ENCODE measurements at places on chromosomes 5 and 9.

- DNase-seq, result no peak
Observed at GRCh38 chr5:136025900-136026299, 2.9 kb upstream of the TGFBI start.

DNA sequence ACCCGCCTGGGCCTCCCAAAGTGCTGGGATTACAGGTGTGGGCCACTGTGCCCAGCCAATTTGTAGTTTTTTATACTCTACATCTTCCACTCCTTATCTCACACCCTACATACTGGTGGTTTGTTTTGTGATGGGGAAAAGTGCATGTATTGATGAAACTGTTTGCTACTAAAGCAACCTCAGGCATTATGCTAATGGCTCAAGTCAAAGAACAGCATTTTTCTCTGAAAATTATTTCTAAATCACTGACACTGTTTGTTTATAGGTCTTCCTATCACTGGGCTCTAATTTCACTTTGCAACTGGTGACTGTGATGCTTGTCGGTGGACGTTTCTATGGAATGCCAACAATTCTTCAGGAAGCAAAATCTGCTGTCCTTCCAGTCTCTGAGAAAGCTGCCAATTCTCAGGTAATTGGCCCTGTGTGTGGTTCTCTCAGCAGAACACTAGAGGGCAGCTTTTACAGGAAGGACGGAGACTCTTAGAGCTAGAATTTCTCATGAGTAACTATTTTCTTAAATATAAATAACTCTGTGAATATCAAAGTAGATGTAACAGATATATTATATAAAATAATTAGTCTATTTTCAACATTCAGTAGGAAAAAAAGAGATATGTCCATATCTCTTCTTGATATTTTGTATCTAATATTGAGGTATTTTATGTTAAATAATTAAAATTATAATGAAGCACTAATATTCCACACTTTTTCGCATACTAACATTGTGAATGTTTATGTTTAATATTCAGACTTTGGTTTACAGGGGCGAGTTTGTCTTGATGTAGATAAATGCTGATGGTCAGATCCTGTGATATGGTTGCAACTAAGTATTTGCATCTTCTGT is 244.1 kb downstream of the ADGRV1 start:
- no peak for DNase-seq

DNA sequence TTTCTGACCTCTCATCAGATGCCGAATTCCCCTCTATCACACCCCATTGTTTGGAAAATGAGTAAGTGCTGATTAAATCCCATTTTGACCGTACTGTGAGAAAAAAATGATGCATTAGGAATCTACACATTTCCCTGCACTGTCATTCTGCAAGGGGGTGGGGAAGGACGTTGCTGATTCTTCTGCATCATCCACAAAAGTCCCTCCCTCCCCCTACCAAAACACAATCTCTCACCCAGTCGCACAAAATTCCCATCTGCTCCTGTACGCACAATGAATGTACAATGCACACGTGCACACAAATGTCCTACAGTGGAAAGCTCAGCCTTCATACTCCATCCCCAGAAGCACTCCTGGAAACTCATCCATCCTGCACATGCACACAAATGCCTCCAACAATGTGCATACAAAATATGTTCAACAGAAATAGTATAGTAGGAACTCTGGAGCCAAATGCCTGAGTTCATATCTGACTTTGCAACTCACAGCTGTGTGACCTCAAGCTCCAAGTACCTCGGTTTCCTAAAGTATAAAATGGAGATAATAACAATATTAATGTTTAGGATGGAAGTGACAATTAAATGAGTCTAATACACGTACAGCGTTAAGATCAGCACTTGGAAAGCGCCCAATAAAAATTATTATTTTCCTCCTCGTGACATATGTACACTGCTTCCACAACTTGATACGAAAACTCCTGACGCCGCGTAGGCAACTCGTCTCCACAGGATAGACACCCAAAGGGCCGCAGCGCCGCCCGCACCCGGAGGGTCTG is 809 bp downstream of the TNIP1 start:
- DNase-seq, result no peak

DNA sequence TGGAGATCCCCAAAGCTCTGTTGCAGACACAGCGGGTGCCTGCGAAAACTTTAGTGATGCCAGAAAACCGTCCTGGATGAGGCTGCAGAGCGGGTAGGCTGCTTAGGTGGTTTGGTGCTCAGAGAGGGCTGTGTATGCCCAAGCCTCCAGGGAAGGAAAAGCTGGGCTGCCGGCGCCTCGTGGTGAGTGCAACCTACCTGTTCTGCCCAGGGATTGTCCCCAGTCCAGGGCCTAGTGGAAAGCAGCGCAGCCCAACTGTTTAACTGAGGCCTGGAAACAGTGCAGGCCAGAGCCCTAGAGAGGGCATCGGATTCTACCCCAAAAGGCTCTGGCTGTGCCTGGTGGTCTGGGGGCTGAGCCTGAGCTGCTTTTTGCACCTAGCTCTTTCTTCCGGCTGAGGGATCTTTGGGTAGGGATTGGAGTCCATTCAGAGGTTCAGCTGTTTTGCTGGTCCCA is 2.8 kb downstream of the LMX1B start:
- peak; percentile 16 for DNase-seq

DNA sequence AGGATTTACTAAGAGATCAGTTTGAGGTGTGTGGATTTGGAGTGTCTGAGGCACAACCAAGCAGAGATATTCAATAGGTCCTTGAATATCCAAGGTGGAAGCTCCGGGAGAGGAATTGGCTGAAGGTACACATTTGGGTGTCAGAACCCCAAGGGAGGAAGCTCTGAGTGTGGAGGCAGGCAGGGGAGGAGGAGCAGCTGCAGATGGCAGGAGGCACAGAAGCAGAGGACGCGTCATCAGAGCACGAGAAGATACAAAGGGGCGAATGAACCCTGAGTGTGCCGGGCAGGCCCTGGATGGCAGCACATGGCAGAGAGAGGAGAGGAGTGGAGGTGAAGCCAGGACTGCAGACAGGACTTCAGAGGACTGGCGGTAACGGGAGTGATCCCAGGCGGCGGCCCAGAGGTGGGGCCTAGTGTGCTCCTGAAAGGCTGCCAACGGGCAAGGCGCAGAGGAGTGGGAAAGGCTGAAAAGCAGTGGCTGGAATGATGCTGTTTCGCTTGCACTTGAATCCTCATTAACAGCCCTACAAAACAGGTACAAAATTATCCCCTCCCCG is 179.8 kb downstream of the FANCC start:
- DNase-seq, result no peak

DNA sequence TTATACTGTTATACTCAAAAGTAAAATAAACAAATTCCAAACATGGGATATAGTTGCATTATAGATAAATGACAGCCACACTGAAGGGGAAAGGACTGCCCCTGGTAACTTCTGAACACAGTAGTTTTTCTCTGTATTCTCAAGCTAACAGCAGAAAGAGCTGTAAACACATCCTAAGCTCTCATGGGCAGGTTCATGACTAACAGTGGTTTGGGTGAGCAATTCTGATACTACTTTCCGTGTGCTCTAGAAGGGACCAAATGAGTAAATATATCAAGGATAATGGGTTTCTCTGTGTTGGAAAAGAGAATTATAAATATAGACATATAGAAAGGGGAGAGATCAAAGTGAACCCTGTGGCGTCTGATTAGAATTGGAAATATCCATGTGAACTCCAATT is 2.2 kb upstream of the LCN6 start:
- DNase-seq, result no peak

DNA sequence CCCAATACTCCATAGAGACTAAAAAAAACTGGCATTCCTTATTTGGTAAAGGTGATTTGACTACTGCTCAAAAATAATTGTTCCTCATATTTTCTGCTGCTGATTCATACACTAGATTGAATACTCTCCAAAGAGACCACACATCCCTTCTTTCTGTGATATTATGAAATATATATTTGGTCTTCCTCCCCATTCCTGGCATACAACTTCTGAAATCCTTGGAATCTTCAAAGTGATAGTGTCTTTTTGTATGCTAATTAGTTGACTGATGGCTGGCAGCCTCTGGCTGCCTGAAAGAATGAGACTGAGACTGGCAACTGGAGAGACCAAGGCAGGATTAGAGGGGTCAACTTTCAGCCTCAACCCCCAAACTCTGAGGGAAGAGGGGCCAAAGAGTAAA is 348.0 kb upstream of the RFX3 start:
- DNase-seq, result no peak

- DNase-seq, result no peak
Observed at GRCh38 chr9:103669296-103669695, 424.8 kb upstream of the SMC2 start.

DNA sequence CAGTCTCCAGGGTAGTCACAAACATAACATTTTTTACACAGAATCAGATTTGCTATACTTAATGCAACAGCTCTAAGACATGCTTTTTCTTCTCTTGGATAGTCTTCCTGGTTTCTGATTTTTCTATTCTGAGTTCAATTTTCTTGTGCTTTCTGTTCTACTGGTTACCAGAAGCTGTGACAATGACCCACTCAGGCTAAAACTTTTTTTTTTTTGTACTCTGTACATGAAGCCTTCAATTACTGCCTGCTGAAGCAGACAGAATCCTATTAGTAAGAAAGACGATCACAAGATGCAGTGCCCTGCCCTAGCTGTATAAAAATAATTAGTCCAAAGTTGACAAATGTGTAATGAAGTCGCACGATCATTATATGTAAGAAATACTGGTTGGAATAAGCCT is 231.1 kb upstream of the TBCA start:
- no peak for DNase-seq

DNA sequence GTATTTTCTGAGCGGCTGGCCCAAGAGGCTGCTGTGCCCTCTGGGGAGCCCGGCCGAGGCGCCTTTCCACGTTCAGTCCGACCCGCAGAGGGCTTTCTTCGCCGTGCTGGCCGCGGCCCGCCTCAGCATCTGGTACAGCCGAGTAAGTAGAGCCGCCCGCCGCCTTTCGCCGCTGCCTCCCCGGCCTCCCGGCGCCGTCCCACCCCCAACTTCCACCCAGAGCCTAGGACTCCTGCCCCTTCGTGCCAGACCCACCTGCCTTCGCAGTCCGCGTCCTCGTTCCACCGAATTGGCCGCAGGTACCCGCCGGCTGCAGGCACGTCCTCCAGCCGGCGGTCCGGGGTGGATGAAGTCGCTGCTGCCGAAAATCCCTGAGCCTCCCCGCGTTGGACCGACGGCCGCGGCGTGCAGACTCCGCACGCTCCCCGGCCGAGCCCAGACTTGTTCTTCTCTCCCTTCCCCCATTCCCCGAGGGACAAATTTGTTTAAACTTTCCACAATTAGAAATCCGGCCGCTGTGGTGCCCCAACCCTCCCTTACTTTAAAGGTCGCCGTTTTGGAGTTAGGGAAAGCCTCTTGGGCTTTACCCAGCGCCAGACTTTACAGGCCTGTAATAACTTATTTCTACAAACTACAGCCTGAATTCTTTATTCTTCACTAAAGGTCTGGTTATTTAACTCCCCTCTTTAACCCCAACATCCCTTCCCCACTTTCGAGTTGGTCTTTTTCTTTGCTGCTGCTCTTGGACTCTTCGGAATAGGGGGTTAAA is 589 bp downstream of the RIC1 start:
- no peak for DNase-seq

- DNase-seq, result no peak
Observed at GRCh38 chr9:125183054-125183453, 6.5 kb downstream of the PPP6C start.

GRCh38 chr9:83312537-83312936 is 225.7 kb downstream of the FRMD3 start:
- no peak for DNase-seq

DNA sequence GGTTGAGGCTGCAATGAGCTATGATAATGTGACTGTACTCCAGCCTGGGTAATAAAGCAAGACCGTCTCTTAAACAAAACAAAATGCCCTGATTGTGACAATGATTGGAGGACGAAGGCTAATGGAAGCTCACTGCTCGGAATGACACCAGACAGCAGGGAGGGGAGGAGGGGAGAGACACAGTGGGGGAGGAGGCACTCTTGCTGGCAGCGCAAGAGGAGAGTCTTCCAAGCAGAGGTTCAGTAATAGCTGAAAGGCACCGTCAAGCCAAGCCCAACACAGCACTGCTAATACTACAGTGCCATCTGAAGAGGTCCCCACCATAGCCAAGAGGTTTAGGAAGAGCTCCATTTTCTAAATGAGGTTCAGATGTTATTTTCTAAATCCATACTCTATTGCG is 102.3 kb downstream of the GLDC start:
- no peak for DNase-seq

DNA sequence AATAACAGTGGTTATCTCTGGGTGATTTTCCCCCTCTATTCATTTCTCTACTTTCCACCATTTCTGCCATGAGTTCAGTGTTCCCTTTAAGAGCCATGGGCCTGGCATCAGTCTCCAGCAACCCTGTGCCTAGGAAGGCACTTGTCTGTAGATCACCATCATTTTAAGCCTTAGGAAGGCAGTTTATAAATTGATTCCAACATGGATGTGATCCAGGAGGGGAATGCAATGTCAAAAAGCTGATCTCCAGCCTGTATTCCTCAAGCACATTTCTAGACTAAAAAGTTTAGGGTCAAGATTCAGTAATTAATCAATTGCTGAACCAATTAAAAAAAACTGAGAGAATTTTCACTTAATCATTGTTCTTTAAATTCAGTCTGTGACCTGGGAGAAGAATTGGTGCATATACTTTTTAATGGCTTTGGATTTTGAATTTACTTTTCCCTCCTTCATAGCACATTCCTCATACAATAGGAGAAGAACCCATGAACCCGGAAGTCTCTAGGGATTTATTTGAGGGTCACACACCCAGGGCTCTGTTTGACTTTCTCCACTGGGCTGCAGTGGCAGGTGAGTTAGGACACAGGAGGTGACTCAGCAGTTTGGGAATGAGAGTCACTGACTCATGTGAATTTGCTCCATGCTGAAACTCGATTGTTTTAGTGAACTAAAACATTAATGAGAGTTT is 6.1 kb upstream of the ERMP1 start:
- no peak for DNase-seq

DNA sequence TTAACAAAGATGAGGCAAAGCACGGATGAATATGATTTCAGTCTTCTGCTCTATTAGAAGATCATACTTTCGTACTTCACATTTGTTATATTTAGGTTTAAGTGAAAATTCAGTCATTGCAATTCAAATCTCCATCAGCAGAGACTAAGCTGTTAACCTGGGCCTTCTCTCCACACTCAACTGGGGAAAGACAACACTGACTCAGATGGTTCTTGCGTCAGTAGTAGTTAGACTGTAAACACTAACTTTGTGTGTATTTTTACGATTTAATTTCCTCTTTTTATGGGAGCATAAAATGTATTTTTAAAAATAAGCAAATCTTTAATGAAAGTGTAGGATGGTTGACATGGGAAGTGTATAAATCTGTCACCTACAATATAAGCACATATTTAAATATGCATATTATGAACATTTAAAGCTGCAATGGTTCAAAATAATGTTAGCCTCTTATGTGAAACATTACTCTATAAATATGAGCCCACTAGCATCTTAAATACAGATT is 42.7 kb upstream of the ZNF608 start:
- DNase-seq, result no peak

DNA sequence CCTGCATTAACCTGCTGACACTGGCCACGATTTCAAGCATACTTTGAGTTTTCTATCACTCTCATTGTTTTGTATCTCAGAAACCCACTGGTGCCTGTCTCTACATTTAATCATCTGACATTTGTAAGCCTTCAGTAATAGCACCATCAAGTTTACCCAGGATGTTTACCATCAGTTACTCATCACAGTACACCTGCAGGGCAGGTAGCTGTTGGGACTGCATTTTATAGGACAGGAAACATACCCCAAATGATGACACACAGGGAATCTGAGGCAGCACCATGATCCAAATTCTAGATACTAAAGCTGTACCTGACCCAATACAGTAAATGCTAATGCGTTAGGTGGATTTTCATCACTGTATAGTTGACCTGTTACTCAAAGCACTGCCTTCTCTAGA is 114.2 kb downstream of the FEM1C start:
- no peak for DNase-seq
